ENCODE measurements at places on chromosomes 6 and 20. TPM values are rescaled to one million over a fixed set of nuclear protein-coding genes. Genes with fewer than 3 reads are reported as not detected.

COL20A1 gene
- 1.3 TPM for total RNA-seq

CRISP3 gene
- not detected for total RNA-seq

DNA sequence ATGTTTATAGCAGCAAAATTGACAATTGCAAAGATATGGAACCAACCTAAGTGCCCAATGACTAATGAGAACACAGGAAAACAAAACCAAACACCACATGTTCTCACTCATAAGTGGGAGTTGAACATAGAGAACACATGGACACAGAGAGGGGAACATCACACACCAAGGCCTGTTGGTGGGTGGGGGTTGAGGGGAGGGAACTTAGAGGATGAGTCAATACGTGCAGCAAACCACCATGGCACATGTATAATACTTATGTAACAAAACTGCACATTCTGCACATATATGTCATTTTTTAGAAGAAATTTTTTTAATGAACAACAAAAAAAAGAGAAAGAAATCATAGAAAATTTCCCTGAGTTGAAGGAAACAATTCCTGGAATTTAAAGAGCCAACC lies 3.9 kb downstream of the EPM2A start:
- DNase-seq = no peak

GRCh38 chr20:20780127-20780824 lies 67.8 kb upstream of the RALGAPA2 start:
- DNase-seq = peak; percentile 69

GSTA3 gene
- not detected for total RNA-seq

DNA sequence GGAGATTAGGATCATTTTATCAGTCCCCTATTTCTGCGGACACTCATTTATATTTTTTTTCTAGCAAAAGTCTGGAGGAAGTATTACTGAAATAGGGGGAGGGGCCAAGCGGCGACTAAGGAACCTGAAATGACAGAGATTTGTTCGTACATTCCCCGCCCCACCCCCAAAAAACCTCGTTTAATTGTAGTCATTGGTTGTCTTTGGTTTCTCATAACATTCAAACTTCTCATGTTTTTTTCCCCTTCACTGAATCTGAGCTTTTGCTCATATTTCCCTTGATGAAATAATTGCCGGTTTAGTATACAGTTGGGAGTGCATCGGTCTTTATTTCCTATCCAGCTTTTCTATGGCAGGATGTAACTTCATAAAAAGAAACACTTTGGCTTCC lies 768 bp upstream of the FYN start:
- DNase-seq = peak; percentile 45

DNA sequence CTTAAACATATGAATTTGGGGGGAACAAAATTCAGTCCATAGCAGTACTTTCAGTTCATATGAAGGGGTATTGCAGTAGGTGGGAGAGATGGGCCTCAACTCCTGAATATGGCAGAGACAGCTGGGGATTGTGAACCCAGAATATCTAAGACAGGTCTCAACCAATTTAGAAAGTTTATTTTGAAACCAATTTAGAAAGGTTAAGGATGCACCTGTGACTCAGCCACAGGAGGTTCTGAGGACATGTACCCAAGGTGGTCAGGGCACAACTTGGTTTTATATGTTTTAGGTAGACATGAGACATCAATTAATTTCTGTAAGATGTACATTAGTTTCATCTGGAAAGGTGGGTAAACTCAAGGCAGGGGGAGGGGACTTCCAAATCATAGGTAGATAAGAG lies 59.5 kb downstream of the MYO6 start:
- DNase-seq = no peak

Measured in Daoy (cell line).